ENCODE measurements at places on chromosomes 16 and 17.
A peak's percentile ranks its signal among the peaks of the same experiment; 100 is the strongest.

- DNase-seq, result no peak
Observed at GRCh38 chr17:15184872-15185624, 80.1 kb downstream of the PMP22 start.

GRCh38 chr16:16025214-16025968, 76.0 kb downstream of the ABCC1 start:
- DNase-seq, result no peak

GRCh38 chr17:40433551-40434415, 9.5 kb upstream of the IGFBP4 start:
- no peak for DNase-seq

DNA sequence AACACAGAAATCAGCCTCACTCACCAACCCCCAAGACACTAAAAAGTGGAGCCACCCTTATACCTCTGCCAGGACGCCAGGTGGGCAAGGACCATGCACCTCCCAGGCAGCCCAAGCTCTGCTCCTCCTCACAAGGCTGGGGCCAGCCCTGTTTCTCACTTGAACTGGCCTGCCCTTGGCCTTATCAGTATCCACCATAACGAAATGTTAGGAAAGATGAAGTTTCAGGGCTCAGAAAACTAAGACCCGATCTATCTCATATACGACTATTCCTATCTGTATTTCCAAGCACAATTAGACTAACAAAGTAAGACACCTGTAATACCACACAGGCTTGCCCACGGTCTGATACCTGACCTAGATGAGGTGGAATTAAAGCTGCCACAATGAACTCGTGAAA, 6.9 kb downstream of the FBXO31 start:
- no peak for DNase-seq

DNA sequence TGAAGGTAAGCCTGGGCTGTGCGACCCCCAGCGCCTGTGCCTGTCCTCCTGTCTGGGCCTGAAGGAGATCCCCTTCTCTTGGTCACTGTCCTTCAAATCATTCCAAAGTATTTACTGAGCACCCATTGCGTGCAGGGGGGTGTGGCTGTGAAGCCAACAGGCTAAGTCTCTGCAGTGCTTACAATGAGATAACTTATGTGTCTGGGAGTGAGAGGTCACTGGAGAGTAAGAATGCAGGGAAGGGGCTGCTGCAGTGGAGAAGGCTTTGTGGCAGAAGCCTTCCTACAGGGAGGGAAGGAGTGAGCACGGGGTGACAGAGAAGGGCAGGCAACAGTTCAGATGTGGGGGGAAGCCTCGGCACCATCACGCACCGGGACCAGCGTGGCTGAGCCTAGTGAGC, 11.2 kb upstream of the SMIM5 start:
- no peak for DNase-seq

DNA sequence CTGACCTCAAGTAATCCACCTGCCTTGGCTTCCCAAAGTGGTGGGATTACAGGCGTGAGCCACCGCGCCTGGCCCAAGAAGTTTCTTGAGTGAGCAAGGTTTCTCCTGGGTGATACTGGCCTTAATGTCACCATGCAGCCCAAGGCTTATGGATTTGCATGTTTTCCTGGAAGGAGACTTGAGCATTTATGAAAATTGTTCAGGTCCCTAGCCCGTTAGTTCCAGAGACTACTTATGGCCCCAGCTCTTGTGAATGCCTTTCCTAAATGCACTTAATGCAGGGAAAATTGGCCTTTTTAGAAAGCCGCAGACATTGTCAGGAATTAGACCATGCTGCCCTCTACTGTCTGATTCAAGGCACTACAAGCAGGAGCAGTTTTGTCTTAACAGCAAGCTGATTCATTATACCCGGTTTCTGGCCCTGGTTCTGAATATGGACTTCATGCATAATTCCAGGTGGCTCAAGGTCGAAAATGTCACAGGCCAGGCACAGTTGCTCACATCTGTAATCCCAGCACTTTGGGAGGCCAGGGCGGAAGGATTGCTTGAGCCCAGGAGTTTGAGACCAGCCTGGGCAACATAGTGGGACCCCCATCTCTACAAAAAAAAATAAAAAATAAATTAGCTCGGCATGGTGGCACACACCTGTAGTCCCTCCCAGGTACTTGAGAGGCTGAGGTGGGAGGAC, 91.3 kb downstream of the SNX29 start:
- DNase-seq, result no peak

DNA sequence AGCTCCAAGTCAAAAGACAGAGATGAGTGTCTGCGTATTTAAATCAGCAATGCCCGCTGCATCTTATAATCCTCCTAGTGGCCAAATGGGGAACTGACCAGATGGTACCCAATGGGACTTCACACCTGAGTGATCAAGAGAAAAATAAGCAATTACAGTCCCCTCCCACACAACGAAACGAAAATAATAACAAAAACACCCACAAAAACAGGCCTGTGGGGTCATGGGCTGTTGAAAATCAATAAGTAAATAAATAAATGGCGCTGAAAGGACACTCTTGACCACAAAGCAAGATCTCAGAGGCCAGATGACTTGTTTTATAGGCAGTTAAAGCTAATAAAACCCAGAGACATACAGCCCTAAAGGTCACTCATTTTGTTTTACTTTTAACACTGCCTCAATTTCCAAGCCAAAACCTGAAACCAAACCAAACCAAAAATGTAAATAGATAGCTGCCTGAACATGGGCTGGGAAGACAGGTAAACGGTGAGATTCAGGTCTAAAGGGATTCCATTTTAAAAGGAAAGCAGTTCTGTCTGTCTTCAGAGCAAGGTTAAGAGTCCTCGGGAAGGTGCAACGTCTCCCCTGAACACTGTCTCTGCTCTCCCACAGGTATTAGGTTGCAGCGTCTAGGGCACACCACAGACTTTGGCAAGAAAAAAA, 1.3 kb downstream of the ZNF821 start:
- DNase-seq, result peak; percentile 55

DNA sequence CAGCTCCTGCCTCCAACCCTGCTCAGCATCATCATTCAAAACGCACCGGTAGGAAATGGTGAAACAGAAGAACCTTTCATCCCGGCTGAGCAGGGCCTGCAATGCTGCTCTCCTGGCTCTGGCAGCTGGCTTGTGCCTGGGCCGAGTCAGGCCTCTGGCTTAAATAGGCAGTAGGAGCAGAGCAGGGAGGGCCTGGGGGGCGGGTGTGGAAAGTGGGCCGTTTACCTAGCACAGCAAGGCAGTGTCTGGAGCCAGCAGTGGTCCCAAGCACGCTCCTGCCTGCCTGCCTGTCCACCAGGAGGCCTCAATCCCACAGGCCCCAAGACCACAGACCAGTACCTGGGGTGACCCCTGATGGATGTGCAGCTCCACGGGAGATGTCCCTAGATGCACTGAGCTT, 59.3 kb downstream of the SMPD3 start:
- DNase-seq, result no peak

DNA sequence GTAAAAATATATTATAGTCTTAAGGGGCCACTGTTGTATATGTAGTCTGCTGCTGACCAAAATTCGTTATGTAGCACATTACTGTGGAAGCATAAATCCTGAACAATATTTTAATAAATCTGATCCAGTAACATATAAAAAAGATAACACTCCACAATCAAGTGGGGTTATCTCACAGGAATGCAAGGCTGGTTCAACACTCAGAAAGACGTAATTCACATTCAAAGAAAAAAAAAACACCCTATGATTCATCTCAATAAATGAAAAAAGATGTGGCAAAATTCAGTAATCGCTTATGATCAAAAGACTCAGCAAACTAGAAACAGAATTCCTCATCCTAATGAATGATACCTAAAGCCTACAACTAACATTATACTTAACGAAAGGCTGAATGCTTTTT, 47.8 kb downstream of the CREBBP start:
- DNase-seq, result no peak

DNA sequence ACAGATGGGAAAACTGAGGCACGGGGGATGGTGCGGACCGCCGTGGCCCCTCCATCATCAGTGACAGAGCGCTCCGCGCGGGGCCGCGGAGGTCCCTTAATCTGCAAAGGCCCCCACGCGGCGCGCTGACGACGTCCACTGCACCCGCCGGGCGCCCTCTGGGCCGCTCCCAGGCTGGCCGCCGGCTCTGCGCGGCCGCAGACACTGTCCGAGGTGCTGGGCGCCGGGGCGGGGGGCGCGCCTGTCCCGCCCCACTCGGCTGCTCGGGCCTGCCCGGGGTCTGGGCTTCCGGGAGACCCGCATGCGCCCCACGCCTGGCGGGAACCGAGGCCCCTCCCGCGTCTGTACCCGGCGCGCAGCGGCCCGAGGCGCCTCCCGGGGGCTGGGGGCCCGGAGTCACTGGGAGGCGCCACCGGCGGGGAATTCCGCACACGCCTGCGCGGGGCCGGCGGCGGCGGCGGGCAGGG, 550 bp upstream of the RNF213 start:
- peak; percentile 86 for DNase-seq

- no peak for DNase-seq
Observed at GRCh38 chr16:49800441-49800840, 55.5 kb downstream of the ZNF423 start.

GRCh38 chr17:20988896-20989295, 53.9 kb downstream of the USP22 start:
- no peak for DNase-seq

- DNase-seq, result no peak
Observed at GRCh38 chr16:85416228-85417109, 196.7 kb upstream of the GSE1 start.

DNA sequence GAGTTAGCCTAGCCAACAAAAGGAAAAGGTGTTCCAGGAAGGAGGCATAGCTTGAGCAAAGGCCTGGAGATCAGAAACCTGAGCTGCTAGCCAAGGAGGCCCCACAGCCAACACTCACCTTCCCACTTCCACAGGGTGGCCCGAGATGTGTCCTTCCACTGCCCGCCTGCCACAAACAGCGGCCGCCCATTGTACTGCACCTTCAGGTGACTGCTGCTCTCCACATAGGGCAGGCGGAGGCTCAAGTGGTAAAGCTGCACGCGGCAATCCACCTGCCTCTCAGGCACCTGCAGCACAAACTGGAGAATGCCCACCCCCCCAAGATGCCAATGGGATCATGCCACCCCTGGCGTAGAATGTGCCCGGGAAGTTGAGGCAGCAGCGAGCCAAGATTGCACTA, 111.5 kb downstream of the RMI2 start:
- no peak for DNase-seq

DNA sequence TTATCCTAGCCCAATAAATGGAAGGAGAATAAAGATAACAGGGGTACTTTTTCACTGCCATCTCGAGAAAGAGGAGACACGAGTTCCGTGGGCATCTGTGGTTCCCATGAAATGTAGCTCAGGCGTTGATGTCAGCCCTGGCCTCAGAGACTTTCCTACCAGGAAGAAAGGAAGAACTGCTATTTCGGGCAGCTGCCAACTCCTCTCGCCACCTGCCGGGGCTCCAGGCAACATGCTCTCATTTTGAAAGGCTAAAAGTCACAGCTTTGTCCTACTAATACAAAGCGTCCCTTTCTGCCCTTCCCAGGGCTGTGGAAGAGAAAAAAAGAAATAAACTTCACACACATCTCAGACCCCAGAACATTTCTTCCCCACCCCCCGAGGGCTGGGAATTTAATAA, 65.8 kb downstream of the DHRS7C start:
- DNase-seq, result no peak

DNA sequence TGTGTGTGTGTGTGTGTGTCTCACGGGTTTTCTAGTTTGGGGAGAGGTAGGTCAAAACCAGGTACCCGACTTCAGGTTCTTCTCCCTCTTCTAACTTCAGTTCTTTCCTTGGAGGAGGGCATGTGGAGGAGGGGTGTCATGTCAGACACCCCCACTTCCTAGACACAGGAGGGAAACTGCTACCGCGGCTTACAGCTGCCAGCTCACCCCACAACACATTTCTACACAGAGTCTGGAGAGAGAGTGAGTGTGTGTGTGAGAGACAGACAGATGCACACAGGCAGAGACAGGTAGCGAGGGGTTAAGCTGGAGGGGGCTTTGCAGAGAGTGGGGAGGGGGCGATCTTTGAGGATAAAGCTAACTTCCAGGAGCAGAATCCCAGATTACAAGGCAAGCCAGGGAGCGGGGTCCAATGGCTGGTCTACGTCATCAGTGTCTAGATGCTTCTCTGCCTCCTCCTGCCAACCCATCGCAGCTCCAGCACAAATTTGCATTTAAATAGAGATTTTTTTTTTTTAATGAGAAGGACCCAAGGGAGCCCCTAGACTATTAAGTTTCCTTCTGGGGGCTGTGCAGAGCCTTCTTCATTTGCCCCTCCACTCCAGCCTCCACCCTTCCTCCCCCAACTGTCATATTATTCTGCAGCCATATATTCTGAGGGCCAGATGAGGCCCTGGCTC, 48.9 kb downstream of the MRM1 start:
- DNase-seq, result no peak

DNA sequence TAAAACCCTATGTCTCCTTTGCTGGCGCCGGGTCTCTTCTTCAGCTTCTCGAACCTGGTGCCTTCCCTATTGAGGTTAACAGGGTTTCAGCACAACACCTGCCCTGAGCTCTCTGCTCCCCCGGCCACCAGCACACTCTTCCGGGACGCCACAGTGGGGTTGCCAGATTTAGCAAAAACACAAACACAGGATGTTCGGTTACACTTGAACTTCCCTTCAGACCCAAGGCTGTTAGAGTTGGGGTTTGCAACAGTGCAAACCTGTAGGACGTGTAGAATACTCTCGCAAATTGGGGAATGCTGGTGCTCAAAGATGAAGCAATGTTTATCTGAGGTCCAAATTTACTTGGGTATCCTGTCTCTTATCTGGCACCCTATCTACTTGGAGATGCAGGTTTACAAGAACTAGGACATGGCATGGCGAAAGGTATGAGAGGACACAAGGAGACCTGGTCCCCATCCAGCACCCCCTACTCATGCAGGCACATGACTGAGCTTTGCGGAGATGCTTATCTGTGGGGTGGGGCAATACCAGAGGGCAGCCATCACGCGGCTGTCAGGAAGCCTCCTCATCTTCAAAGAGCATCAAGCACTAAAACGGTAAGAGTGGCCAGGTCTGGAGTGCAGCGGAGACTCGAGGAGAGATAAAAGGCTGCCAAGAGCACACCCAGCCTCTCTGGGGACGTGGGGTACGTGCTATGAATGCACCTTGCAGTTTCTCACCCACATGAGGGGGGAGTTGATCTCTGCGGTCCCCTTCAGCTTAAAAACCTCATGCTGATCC, 52.8 kb downstream of the SDK2 start:
- DNase-seq, result no peak

DNA sequence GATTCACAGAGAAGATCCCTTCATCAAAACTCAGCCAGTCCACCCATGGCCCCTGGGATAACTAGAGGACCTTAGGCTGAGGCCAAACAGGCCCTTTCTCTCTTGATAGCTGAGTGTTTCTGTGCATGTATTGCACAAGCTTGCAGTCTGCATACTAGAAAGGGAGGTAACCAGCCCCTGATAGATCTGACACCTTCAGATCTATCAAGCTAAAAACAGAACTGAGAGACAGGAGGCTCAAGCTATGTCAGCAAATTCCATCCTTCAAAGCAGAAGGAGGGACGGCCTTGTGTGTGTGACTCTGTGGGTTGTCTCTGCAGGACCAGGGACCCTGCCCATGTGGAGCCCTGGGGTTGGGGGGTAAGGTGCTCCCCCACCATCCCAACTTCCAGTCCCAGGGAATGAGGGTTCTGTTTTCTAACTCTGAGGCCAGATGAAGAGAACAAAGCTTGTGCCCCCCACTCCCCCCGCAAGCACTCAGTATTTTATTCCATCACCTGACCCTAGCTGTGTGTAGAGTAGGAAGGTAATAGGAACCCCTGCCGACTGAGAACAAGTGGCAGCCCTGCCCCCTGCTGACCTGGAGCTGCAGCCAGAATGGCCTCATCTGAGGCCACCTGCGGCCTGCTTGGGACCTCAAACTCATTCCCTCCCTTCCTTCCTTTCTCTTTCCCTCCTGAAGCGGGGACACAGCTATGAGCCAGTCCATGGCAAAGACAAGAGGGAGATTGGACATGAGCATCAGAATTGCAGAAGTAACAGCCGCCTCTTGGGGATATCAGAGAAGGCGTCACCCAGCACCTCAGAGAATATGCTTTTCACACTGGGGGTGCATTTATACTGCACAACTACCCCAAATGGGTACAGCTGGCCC, 63.8 kb downstream of the SMPD3 start:
- DNase-seq, result no peak
